ENCODE measurements at places on chromosomes 7 and 10.

DNA sequence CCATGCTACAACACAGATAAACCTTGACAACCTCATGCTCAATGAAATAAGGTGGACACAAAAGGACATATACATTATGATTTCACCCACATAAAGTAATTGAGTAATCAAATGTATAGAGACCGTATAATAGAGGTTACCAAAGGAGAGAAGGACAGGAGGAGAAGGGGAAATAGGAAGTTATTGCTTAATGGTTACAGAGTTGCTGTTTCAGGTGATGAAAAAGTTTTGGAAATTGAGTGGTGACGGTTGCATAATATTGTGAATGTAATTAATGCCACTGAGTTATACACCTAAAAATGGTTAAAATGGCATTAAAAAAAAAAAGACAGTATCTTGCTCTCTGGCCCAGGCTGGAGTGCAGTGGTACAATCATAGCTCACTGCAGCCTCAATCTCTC, 1.5 kb upstream of the OGDH start:
- peak; percentile 33 for DNase-seq

- DNase-seq: no peak
Observed at GRCh38 chr7:144936314-144936713, 100.5 kb upstream of the TPK1 start.

DNA sequence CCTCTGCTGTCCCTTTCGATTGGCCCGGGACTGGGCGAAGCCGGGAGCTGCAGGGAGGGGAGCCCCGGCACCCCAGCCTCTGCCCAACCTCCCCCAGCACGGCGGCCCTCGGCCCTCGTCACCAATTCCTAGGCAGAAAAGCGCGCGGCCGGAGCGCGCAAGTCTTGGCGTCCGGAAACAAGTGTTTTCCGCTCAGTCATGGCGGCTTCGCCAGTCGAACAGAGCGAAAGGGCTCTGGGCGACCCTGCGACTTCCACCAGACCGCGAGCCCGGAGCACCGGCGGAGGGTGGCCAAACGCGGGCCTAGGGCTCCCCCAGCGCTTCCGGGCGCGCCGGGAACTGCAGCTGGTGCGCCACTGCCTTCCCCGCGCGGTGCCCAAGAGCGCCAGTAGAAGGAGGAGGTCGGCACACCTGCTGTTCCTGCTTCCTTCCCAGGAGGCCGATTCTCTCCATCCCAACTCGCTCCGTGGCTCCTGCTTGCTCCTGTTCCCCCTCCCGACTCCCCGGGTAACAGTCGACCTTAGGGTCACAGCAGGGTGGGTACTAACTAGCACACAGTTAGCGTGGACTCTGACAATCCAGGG, 729.9 kb downstream of the ZWINT start:
- DNase-seq: no peak

DNA sequence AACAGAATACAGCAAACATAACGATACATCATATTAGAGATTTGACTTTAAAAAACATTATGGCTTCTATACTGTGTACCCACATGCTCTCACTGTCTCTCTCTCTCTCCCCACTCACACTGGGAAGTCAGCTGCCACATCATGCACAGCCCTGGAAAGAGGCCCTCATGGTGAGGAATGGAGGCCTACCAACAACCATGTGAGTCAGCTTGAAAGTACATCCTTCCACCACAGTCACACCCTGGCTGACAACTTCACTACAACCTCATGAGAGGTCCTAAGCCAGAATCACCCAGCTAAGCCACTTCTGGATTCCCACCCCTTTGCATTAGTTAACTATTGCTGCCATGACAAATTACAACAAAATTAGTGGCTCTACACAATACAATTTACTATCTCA, 23.3 kb upstream of the GPR22 start:
- DNase-seq: no peak

- no peak for DNase-seq
Observed at GRCh38 chr7:27161721-27162560, 3.4 kb downstream of the HOXA9 start.

DNA sequence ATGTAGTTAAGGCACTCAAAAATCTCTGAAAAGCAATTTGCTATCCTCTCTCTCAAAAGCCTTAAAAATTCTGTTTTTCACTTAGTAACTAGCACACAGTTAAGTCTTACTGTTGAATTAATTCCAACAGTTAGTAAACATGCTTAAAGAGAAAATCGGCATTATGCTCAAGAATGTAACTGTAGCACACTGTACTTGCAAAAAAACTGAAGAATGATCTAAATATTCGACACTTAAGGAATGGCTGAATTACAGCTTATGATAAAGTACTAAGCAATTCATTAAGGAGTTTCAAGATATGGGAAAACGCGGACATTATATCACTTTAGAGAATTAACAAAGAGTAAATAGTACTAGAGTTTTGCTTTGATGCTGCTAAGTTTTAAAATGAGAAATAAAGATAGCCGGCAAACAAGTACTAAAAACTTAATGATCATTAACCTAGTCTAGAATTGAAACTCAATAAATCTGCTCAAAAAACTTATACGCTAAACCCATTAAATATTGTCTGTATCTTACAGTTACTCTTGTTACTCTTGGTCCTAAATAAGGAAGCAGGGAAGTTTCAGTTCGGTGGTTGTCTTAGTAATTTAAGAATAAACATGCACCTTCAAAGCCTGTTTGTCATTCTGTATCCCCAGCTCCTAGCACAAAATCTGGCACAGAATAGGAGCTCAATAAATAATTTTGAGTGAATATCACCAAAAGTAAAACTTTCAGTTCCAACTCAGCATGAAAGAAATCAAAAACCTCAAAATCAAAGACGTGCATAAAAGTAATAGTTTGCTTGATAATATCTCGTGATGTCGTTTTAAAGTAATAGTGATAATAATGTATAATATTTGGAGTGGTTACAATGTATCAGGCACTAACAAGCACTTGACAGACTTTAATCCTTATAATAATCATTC, 1.2 kb downstream of the TRDMT1 start:
- peak; percentile 4 for DNase-seq

DNA sequence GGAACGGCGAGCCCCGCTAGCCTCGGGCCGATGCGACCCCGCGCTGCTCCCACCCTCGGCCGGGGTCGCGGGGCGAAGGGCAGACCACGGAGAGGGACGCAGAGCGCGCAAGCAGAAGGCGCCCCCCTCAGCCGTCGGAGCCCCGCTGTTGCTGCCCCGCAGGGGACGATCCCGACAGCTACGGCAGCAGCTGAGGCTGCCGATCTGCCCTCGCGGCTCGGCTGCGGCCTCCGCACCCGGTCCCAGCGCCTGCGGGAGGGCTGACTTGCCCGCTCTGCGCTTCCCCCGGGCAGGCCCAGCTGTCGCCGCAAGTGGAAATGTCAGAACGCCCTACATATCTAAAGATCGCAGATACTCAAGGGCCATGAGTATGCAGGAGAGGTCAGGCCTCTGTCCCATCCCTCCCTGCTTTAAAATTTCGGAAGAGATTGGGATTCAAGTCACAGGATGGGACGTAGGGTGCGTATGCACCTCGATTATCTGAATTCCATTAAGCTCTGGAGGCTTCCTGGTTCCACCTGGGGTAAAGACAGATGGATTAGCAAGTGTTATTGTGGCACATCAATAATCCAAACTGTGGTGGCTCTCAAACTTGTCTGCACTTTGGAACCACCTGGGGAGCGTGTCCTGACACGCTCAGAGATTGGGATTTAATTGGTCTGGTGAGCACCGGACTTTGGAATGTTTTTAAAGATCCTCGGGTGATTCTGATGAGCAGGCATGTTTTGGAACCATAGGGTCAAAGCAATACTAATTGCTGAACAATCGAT, at the start of gene CRPPA:
CRPPA (minus strand) TSS at position 206 of the 770 bp plus-strand sequence. CDS start 216 bp downstream, outside the sequence.
- DNase-seq: peak; percentile 59

DNA sequence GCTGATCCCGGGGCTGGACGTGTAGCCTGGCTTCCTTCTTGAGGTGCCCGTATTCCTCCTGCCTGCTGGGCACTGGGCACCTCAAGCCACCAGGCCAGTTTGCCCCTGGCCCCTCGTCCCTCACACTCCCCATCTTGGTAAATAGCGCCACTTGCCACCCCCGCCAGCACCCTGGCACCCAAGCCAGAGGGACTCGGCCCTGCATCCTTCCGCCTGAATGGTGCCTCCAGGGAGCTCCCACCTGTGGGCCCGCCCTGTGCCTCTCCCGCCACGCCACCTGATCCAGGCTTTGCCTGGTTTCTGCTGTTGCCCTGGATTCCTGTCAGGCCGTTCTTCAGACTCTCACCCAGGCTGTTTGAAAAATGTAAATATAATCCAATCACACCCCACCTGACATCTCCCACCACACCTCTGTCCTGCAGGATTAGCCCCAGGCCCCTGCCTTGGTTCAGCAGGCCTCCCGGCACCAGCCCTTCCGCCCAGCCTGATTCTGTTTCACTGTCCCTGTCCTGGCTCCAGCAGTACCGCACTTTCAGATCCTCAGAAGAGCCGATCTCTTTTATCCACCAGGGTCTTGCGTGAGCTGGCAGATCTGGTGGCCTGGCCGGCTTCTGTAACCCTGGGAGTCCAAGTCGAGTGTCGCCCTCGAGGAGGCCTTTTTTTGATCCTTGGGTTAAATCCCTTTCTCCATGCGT, 33.8 kb downstream of the WIPI2 start:
- no peak for DNase-seq

DNA sequence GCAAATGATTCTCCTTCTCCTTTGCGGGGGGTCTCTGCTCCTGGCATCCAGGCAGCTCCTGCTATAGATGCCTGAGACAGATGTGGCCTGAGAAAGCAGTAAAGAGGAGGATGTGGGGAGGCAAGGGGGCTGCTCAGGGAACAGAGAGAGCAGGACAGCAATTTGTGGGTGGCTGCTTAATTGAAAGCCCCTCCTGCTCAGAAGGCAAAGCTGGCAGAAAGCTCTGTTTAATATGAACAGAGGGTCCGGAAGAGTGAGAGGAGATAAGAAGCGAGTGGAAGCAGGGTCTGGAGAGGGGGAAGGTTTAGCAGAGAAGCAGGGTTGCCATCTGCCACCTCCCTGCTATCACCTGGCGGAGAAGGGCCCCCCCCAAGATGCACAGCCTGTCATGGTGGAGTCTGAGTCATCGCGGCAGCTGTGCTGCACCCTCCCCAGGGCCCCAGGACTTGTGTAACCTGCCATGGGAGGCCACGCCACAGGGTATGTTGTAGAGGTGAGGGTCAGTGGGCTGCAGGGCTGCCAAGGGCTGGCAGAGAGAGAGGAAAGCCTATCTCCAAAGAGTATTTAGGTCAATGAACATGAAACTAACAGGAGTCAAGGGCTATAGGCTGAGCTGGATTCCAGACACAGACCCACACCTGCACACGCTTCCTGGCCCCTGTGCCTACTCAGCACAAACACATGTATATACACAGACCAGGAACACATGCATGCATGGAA, 1109.8 kb upstream of the AUTS2 start:
- no peak for DNase-seq

GRCh38 chr7:2100278-2101208, 132.2 kb downstream of the MAD1L1 start:
- peak; percentile 31 for DNase-seq

DNA sequence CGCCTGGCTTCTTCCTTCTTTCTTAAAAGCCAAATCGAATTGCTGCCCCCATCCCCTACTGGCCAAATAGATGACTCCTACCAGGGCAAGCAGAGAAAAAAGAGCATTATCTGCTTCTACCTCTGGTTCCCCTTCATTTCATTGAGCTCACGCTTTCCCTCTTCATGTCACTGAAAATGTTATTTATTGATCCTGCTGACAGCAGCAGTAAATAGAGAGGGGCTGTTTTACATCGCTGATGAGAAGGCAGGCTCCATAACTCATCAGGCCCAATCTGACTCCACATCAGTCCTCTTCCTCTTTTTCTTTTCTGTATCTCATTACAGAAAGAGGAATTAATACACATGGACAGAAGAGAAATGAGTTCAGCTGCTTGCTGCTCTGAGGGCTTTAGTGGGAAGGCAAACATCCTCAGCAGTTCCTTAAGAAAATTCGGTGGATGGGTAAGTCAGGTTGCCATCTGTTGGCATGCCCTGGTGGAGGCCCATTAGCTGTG, 904.1 kb downstream of the KCNMA1 start:
- no peak for DNase-seq

DNA sequence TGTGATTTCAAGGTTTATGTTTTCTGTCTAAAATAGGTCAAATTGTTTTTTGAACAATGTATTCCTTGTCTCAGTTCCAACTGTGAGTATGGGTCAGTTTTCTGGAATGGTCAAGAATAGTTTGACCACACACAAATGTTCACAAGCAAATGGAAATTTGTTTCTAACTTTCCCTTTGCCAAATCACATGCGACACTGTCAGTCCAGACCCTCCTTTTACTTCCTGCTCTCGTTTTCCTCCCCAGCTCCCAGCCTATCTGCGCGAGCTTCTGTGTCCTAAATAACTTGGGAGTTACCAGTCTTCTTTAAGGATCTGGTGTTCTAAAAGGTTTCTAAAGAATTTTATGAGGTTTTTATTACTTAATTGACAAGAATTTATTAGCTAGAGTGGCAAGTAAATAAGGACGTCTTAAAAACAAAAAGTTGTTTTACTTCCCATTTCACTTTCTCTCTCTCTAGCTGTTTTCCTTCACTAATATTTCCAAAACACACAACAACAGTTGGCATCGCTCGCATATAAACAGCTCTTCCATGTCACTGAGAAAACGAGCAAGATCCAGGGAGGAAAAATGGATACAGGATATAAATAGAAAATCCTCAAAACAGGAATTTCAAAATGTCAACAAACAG, 266.1 kb upstream of the KLF6 start:
- DNase-seq: no peak

DNA sequence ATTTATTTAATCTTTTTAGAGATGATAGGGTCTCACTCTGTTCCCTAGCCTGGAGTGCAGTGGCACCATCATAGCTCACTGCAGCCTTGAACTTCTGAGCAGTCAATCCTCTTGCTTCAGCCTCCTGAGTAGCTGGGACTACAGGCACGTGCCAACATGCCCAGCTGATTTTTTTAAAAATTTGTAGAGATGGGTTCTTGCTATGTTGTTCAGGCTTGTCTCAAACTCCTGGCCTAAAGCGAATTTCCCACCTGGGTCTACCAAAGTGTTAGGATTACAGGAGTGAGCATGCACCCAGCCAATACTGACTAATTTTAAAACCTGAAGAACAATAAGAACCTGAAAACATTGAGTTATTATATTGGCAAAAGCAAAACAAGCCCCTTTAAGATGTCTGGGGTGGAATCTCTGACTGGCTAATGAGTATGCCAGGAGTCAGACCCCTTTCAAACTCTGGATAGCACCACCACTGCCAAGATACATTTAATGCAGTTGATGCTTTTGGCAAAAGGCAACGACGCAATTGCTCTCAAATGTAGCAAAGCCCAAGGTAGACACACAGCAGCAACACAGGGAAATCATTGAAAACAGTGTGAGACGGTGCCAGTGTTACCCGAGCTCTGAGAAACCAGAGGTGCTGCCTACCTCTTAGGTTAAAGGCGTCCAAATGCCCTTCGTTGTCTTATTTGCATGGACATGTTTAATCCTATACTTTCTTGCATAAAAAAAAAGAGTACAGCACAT, 40.7 kb upstream of the TOMM7 start:
- no peak for DNase-seq

DNA sequence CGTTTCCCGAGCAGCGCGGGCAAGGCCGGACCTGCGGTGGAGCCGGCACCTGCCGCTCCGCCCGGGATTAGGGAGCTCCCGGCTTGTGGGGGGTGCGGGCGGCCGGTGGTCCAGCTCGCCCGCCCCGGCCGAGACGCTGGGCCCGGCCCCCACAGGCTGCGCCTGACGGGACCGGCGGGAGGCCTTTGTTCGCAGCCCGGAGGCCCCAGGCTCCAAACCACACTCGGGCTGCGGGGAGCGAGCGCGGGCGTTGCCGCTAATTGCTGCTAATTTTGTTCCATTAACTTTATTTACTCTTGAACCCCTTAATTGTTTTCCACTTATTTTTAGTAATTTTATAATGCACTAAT, 9.6 kb downstream of the UNCX start:
- no peak for DNase-seq

Data from GF-D8 (cell line).